ENCODE measurements at places on chromosomes 4 and X. TPM values are rescaled to one million over a fixed set of nuclear protein-coding genes. Genes with fewer than 3 reads are reported as not detected.

Gene DCX
- 2.1 TPM for polyA plus RNA-seq

Gene SYTL5
- 2.5 TPM for polyA plus RNA-seq

Gene JADE3
- 22.0 TPM for polyA plus RNA-seq

Gene FRMD7
- polyA plus RNA-seq, result 1.9 TPM

Gene BST1
- 15.6 TPM for polyA plus RNA-seq

All from left renal cortex interstitium (tissue), 4 donors.